Suprapubic skin (tissue), 4 donors: ENCODE measurements at places on chromosomes 5 and 9. TPM values are rescaled to one million over a fixed set of nuclear protein-coding genes. Genes with fewer than 3 reads are reported as not detected.

- H3K27ac ChIP-seq, result no peak overlapping the region
- peaks cover 58% of the 10 kb centered on the region for H3K27me3 ChIP-seq
- H3K4me3 ChIP-seq, result no peak overlapping the region
- H3K36me3 ChIP-seq, result no peaks in the 10 kb centered on the region
- no peaks in the 10 kb centered on the region for H3K4me1 ChIP-seq
Measured at GRCh38 chr5:176869501-176870109, 29.5 kb downstream of the HK3 start.

Gene PCDHGB5
- total RNA-seq, result 13.9 TPM

- peak overlapping the region; percentile 76 for H3K27ac ChIP-seq
- DNase-seq, result no peak
- H3K36me3 ChIP-seq, result no peaks in the 10 kb centered on the region
- peaks cover 75% of the 10 kb centered on the region for H3K4me1 ChIP-seq
- H3K27me3 ChIP-seq, result no peaks in the 10 kb centered on the region
Measured at GRCh38 chr9:134327671-134328231, 1.5 kb downstream of the RXRA start.

DNA sequence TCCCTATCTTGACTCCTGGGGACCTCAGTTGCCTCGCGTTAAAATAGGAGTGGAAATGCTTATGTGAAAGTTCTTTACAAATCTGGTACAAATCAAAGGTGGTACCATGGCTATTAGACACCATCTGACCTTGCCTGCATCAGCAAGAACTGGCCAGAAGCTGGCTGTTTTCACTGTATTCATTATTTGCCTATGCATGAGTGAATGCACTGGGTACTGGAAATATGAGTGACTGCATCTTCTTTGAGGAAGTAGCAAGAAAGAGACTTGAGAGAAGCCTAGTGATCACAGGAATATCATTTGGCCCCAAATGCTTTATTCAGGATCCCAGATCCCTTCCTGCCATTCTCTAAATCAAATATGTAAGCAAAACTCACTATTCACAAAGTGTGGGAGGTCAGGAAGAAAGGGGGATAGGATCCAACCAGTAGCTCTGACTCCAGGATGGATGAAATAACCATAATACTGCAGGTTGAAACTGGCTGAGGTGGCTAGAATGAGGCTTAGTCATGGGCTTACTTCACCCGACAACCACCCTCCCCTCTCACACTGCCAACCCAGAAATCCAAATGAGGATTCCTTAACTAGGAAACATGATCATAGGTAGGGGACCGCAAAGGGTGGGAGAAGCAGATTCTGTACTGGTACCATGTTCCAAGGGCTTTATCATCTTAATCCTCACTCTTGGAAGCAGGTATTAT lies 56.7 kb downstream of the FAM114A2 start:
- no peaks in the 10 kb centered on the region for H3K4me1 ChIP-seq
- no peaks in the 10 kb centered on the region for H3K36me3 ChIP-seq

DNA sequence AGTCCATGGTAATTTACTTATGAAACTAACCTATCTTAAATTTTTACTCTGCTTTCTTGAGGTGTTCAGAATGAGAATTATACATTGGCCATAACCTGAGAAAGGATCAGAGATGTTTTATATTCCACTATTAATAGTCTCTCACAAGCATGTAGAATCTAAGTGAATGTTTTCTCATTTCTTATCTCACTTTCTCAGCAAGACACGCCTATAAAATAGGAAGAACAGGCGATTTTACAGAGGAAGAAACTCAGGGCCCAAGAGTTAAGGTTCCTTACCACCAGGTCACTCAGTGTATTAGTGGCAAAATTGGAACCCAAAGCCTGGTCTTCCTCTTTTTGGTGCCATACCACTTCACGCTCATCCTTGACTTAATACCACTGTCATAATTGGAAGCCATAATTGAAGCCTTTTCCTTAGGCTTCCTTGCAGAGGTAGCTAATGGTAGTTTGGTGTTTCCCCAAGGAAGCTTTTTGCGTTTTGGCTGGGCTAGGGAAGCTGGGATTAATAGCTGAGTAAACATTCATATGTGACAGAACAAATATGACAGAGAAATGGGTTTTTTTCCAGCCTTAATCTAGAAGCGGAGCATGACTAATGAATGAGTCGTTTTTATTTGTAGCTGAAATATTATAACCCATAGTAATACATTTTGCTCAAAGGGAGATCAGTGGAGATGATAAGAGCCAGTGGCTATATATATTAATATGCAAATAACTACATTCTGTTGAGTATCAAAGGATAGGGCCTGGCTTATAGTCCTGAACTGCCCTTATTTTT lies 16.9 kb downstream of the HMGXB3 start:
- no peak overlapping the region for H3K27ac ChIP-seq
- no peak overlapping the region for H3K4me3 ChIP-seq
- H3K4me1 ChIP-seq, result peaks cover 14% of the 10 kb centered on the region
- no peak for DNase-seq

DNA sequence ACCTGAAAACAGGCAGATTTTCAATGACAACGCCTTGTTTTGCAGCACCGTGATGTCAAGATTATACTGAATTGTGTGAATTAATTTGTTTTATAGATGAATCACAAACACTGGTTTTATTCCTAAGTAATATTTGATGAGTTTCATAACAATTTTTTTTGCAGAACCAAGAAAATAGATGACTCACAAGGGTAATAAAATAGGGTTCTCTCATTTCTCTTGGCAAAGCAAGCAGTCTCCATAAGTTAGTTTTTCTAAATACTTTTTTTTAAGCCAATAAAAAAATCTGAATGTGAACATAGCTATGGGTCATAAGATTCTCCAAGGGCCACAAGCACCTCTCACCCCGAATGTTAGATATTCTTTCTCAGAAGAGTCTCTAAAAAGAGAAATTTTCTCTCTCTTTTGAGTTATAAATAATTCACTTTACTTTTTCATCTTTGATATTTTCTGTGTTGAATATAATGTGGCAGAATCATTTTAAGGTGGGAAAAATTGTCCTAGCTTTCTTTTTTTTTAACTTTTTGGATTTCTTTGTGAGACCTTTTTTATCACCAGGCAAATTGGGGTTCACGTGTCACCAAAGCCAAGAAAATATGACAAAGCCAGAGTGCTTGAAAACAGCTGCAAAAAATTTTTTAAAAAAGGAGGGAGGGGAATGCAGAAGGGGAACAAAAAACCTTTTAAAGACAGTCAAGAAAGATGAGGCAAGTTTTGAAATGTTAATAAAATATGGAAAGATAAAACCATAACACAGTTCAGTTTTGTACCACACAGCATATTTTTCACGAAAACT lies 174.6 kb upstream of the DAPK1 start:
- H3K4me1 ChIP-seq, result peaks cover 3% of the 10 kb centered on the region
- no peak overlapping the region for H3K27ac ChIP-seq
- no peak overlapping the region for H3K4me3 ChIP-seq
- no peaks in the 10 kb centered on the region for H3K36me3 ChIP-seq
- H3K27me3 ChIP-seq, result no peaks in the 10 kb centered on the region

DNA sequence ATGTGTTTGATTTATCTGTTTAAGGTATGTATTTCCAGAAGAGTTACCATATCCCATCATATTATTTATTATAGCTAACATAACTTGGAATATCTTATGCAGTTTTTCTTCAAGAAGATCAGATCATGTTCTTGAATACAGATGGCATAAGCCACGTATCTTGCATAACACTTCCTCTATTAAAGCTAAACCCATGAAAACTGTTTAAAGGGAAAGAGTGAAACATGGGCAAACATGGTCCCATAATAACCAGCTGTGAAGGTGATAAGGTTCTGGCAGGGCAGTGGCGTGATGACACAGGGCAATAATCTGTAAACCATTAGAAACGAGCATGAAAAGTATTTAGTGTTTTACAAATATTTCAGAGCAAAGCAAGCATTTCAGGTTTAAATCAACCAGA lies 34.2 kb downstream of the EFNA5 start:
- H3K36me3 ChIP-seq, result no peaks in the 10 kb centered on the region
- H3K27ac ChIP-seq, result no peak overlapping the region
- H3K4me1 ChIP-seq, result no peaks in the 10 kb centered on the region
- no peak overlapping the region for H3K4me3 ChIP-seq
- DNase-seq, result no peak

Gene NR4A3
- total RNA-seq, result 2.3 TPM

GRCh38 chr5:112401924-112402323 lies 17.2 kb downstream of the EPB41L4A start:
- H3K4me3 ChIP-seq, result no peak overlapping the region
- H3K27ac ChIP-seq, result no peak overlapping the region
- no peaks in the 10 kb centered on the region for H3K36me3 ChIP-seq

DNA sequence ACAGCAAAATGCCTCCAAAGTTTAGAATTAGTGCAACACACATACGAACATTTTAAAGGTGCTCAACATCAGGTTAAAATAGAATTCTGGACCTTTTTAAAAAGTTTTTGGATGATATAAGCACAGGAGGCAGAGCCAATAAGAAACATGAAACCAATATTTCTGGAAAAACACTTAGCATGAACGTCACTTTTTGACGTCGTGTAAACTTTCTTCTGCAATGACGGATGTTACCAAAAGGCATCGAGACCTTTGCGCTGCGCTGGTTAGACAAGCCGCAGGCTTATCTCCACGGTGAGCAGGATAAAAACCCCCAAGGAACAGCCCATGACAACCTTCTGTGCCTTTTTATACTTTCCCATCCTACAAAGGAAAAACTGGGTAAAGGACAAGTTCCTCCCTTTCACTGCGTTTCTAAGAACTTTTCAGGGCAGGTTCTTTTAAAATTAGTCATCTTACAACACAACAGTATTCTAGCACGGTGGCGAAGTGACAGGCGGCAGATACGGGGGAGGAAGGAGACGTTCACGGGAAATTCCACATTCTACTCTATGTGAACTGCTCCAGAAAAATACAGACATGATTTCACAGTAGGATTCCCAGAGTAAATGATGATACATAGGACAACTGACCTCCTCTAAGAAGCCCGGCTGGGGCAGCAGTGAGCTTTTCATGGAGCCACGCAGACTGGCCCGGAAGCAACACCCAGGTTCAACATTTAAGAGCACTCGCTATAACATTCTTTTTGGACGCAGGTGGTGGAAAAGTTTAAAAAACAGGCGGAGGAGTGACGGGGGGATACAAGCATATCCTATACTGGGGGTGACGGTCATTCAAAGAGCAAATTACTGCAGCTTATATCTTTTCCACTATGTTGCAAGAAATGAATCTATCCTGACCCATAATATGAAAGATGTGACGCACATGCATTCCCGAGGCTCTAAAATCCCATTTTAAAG lies 52.4 kb downstream of the USP20 start:
- H3K4me3 ChIP-seq, result peak overlapping the region; percentile 3
- no peaks in the 10 kb centered on the region for H3K27me3 ChIP-seq
- H3K27ac ChIP-seq, result peak overlapping the region; percentile 10
- peaks cover 39% of the 10 kb centered on the region for H3K4me1 ChIP-seq

DNA sequence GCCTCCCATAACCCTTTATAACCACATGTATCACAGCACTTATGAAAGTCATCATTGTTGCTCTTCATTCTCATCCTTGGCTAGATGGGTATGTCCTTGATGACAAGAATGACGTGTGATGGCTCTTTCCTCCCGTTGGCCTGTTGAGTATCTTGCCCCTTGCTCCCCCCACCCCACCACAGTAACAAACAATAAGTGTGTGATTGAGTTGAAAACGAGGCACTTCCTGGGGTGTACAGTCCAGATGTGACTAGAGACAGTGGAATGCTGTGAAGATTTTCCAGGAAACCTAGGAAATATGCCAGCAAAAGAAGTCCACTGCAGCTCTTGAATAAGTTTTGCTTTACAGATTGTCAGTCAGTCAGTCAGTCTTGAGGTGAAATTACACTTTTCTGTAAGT lies 262.5 kb downstream of the ELAVL2 start:
- no peaks in the 10 kb centered on the region for H3K27me3 ChIP-seq
- H3K27ac ChIP-seq, result no peak overlapping the region
- H3K4me1 ChIP-seq, result no peaks in the 10 kb centered on the region
- no peak for DNase-seq

- H3K27me3 ChIP-seq, result no peaks in the 10 kb centered on the region
- H3K4me3 ChIP-seq, result no peak overlapping the region
- no peak overlapping the region for H3K27ac ChIP-seq
Measured at GRCh38 chr9:18544456-18544855, 70.5 kb downstream of the ADAMTSL1 start.

DNA sequence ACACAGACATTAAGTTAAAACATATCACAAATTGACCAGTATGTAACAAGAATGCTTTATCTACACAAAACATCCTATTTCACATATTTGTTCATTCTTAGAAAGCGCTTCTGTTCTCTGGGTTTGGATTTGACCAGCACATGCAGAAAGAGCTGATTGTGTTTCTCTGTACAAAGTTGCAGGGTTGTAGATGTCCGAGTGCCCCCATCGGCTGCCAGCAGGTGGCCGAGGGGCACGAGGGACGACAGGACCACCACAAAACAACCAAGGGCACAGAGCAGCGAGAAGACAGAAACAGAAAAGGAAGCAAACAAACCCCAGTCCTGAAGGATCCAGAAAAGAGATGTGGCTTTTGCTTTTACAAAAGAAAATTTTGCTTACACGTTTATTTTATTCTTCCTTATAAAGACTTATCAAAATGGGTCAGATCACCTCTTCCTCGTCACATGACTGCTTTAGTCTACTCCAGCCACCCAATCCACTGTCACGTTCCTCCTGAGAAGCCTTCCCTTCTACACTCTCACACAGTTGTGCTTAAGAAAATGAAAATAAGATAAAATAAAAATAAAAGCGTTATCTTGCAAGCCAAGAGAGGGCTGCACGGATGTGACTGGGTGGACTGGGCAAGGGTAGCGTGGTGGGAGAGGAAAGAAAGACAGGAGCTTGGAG lies 9.5 kb downstream of the OTP start:
- H3K4me3 ChIP-seq, result peak overlapping the region; percentile 58
- peaks cover 100% of the 10 kb centered on the region for H3K27me3 ChIP-seq
- no peak for DNase-seq
- no peak overlapping the region for H3K27ac ChIP-seq
- H3K4me1 ChIP-seq, result peaks cover 31% of the 10 kb centered on the region

- DNase-seq, result no peak
- H3K27ac ChIP-seq, result no peak overlapping the region
- no peak overlapping the region for H3K4me3 ChIP-seq
- peaks cover 8% of the 10 kb centered on the region for H3K27me3 ChIP-seq
- H3K4me1 ChIP-seq, result no peaks in the 10 kb centered on the region
Measured at GRCh38 chr5:37806016-37806415, 33.8 kb downstream of the GDNF start.

GRCh38 chr5:168603746-168604145 lies 24.6 kb upstream of the PANK3 start:
- no peak for DNase-seq
- no peak overlapping the region for H3K4me3 ChIP-seq
- no peaks in the 10 kb centered on the region for H3K36me3 ChIP-seq
- H3K27ac ChIP-seq, result no peak overlapping the region

Gene MPDZ
- 13.4 TPM for total RNA-seq

GRCh38 chr5:173474881-173475287 lies 141.6 kb downstream of the BOD1 start:
- no peak overlapping the region for H3K4me3 ChIP-seq
- peaks cover 10% of the 10 kb centered on the region for H3K27me3 ChIP-seq

DNA sequence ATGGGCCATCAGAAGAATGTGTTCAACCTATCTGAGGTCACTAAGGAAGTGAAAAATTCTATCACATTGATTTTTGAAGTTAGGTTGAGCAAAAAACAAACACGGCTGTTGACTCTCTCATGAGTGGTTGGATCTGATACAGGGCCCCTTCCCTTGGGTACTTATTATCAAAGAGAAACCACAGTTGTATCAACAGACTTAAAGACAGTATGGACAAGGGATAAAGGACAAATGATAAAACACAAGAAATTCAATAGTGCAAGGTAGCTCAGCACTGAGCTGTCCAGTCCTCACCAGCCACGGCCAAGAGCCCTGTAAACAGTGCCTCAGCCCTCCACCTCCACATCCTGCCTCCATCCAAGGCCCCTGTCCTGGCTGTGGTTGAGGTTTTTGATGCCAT lies 86.9 kb downstream of the UBE2QL1 start:
- no peak for DNase-seq
- no peak overlapping the region for H3K4me3 ChIP-seq
- no peak overlapping the region for H3K27ac ChIP-seq
- no peaks in the 10 kb centered on the region for H3K4me1 ChIP-seq
- H3K27me3 ChIP-seq, result no peaks in the 10 kb centered on the region

Gene IFNA13
- not detected for total RNA-seq
